Astrocyte of the cerebellum (primary cell): ENCODE measurements at places on chromosomes 11 and 22.
A peak's percentile ranks its signal among the peaks of the same experiment; 100 is the strongest.

DNA sequence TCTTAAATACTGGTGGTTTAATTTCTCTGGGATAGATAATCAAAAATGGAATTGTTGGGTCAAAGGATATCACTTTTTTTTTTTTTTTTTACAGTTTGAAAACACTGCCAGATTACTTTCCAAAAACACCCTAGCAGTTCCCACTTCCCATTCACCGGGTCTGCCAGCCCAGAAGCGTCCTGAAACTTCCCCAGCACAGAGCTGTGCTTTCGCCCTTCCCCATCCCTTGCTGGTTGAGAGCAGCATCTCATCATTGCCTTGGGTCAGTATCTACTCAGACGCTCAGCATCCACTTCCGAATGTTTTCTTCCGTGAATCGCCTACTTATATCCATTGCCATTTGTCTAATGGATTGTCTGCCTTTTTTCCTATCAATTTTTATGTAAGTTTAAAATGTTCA is 5.5 kb downstream of the CERK start:
- DNase-seq: no peak

DNA sequence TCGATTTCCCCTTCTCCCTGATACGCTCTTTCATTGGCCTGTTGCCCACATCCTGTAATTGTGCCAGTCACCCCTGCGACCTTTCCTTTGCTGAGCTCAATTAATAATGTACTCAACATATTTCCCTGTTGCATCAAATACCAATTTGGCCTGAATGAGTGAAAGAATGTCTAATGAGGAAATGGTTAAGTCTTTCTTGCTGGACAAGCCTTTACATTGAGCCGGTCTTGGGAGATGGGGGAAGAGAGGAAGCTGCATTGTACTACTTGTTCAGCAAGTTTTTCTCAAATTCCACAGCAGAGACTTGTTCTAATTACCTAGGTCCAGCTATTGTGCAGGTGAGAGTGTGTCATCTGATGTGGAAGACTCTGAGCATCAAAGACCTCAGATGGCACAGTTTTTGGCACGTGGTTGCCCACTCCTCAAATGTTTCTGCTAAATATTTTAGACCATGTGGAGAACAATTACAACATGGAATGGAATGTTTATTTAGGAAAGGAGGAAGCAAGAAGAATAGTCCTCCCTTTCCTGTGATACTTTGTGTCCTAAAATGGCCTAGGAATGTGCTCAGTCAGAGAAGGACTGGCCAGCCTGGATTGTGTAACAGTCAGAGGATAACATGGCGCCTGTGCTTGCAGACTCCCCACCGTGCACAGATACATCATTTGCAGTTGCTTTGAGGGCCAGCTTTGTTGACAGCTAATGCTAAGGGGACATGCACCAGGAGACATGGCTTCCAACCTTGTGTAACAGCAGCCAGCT is 129.5 kb upstream of the E2F8 start:
- peak; percentile 15 for DNase-seq

- no peak for DNase-seq
Measured at GRCh38 chr11:79925570-79925969, 484.7 kb upstream of the TENM4 start.

- no peak for DNase-seq
Measured at GRCh38 chr11:66407651-66408050, 13.2 kb upstream of the NPAS4 start.

DNA sequence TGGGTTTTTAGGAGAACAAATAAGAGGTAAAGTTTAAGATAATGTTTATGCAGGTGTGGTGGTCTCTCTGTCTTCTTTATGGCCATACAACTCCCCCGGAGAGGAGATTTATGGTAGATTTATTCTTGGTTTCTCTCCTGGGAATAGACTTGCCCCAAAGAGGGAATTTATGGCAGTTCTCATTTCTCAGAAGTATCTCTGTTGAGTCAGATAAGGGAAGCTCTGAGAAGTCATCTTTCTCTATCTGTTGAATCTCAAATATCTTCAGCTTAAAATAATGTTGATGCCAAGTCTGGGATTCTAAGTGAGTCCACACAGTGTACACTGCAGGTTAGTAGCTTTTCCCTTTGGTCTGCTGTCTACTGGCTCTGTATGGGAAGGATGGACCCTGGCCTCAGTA is 276.4 kb upstream of the PLET1 start:
- DNase-seq: no peak

DNA sequence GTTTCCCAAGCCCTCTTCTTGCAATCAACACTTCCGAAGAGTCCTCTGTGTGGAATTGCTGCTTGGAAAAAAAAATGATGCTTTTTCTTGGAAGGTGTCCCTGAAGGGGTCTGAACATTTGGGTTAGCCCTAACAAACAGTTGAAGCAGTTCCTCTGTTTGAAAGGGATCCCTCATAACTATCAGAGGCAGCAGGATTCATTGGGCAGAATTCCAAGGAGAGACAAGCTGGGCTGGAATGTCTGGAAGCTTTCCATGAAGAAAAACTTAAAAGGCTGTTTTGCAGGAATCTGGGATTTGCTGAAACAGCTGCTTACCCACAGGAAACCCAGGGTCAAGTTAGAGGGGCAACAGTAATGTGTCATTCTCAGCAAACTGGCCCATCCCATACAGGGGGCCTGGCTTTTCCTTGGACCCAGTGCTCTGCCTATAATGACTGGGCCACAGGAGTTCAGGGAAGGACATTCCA is 3.1 kb downstream of the CSNK2A3 start:
- DNase-seq: peak; percentile 87

DNA sequence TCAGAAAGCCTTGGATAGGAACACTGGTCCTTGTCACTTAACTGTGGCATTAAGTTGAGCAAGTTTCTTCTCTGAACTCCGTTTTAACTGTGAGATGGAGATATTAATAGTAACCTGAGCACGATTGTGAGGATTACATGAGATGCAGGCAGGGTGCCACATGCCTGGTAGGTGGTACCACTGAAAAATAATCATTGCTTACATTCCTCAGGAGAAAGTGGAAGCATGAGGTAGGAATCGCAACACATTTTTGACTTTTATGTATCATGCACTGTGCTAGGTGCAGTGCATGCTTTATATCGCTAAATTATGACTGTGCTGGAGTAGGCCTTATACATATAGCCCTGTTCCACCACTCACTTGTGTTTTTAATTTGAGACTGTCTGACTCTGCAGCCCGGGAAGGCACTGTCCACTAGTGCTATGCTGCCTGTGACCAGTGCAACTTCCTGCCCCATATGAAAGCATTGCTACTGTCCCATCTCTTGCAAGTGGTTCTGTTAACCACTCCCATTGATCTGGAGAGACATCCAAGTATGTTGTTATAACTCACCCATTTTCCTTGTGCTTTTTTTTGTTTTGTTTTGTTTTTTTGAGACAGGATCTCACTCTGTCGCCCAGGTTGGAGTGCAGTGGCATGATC is 1.0 kb downstream of the UQCR10 start:
- DNase-seq: no peak

DNA sequence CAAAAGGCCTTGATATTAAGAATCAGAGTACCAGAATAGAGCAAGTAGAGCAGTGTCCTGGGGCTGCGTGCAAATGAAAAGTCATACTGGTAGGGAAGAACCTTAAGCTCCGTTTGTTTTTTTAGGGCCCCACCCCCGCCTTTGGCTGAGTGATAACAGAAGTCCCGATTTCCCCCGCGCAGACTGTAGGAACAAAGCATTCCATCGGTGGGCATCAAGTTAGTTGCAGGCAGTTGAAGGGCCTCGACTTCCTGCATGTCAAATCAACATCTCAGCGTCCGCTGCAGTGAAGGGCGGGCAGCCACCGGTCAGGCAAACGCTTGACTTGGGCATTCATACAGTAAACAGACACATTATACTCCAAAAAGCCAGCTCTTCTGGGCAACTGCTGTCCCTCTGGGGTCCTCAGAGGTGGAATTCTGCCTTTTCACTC is 11.7 kb downstream of the LRP4 start:
- DNase-seq: no peak

- no peak for DNase-seq
Measured at GRCh38 chr11:86558841-86559240, 113.6 kb downstream of the ME3 start.

DNA sequence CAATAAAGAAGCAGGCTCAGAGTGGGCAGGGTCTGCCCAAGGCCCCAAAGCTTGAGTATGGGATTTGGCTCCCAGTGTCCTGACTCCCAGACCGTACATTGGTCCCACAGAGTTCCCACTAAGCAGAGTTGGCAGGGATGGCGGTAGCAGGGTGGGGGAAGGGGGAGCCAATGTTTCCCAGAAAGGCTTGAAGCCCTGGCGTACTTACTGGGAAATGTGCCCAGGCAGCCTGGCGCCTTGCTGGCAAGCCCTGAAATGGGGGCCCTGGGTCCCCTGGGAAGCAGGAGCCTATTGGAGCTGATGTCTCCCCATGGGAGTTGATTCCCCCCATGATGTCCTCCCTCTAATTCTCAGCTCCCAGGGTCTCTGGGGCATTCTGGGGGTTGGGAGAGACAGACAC is 9.3 kb downstream of the ARHGEF17 start:
- no peak for DNase-seq

- DNase-seq: no peak
Measured at GRCh38 chr11:119941636-119942411, 196.1 kb downstream of the TRIM29 start.

DNA sequence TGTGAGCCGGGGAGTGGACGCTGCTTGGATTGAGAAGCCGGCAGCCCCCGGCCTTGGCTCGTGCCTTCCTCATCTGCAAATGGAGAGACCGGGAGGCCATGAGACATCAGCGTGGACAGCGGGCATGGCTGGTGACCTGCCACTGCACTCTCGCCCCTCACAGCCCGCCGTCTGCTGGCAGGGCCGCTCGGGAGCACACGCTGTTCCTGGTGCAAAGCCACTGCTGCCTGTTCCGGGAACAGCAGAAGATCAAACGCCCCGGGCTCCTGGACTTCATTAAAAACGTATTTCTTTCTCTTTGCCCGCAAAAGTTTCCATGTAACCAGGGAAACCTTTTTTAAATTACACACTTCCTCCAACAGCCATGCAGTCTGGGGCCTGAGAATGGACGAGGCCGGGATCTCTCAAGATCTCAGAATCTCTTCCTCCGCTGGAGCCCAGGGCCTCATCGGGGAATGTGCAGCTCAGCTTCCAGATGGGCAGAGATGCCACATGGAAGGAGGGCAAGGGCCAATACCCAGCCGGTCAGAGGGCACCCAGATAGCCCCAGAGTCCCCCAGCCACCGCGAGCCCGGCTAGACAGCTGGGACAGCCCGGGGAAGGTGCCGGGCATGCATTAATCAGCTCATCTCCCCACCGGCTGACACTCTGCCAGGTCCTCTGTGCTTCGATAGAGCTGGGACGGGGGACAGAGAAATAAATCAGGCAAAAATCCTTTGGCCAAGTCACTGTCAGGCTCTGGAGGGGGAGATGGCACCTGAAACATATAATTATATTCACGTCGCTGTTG is 62.8 kb upstream of the PRR5 start:
- DNase-seq: peak; percentile 13

GRCh38 chr11:8015753-8016239 is 28.7 kb downstream of the EIF3F start:
- DNase-seq: no peak

DNA sequence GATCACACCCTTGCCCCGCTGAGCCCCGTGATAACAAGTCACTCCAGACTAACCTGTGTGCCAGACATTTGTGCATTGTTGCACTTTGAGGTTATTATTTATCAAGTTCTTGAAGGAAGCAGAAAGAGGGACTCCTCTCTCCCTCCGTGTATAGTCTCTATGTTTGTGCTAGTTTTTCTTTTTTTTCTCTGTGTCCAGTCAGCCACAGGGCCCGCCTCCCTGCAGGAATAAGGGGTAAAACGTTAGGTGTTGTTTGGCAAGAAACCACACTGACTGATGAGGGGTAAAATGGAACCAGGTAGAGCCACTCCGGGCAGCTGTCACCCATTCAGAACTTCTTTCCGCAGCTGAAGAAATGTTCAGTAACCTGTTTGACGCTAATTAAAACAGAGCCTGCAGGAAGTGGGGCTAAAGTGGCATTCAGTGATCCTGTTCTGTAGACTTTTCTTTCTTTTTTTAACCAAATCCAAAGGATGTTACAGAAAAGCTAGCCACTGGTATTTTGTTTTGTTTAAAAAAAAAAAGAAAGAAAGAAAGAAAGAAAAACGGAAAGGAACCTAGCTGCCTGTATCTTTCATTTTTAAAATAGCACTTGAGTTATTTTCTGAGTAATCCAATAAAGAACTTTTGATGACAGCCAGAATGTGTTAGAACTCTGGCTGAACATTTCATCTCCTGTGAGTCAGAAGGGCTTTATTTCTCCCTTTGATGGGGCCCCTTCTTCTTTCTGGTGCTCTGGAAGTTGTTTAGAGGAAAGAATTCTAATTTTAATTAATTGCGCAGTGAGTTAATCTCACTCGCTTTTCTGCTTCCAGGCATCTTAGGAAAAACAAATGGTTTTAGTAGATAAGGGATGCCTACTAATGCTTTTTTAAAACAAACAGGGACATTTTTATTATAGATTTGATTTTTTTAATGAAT is 58.2 kb downstream of the COMMD9 start:
- DNase-seq: peak; percentile 24

GRCh38 chr11:11396301-11397035 is 43.4 kb upstream of the CSNK2A3 start:
- peak; percentile 68 for DNase-seq

GRCh38 chr11:57417056-57417455 is 9.9 kb downstream of the SLC43A3 start:
- DNase-seq: peak; percentile 24

- DNase-seq: no peak
Measured at GRCh38 chr11:121141066-121141465, 40.0 kb downstream of the TECTA start.

GRCh38 chr11:75946531-75947530 is 131.8 kb downstream of the UVRAG start:
- DNase-seq: peak; percentile 77

DNA sequence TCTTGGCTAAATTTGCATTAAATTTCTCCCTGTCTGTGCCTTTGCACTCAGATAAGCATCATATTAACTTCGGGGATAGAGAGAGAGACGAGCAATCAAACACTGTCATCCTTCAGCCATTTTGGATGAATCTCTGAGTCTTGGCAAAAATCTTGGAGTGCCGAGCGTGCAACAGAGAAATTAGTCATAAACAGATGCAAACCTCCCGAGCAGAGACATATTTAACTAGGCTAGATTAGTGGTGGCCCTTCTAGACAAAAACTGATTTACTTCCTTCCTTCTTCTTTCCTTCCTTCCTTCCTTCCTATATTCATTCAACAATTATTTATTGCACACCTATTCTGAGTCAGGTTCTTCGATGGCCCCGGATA is 114.4 kb upstream of the BLID start:
- no peak for DNase-seq

DNA sequence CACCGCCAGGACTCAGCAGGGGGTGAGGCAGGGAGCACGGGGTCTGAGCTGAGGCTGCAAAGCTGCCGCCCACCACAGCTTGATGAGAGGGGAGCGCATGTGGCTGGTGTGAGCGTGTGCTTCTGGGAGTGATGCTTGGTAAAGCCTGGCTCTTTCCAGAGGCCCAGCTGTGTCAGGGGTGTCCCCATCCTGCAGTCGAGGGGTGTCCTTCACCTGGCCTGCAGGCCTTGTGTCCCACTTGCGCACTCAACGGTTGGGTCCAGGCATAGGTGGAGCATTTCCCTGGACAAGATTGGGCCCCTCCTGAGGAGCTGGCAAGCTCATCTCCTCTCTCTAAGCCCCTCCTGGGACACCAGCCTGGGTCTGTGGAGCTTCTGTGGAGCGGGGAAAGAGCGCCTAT is 273.9 kb downstream of the TBC1D22A start:
- DNase-seq: no peak

- DNase-seq: no peak
Measured at GRCh38 chr11:17457396-17458173, 19.1 kb downstream of the ABCC8 start.

GRCh38 chr11:64441127-64441526 is 82.2 kb downstream of the RPS6KA4 start:
- DNase-seq: no peak

- DNase-seq: no peak
Measured at GRCh38 chr11:1742371-1742770, 8.0 kb downstream of the IFITM10 start.

GRCh38 chr11:66317322-66317722 is 478 bp upstream of the CD248 start:
- DNase-seq: no peak
